ENCODE measurements at places on chromosomes 11 and 22. TPM values are rescaled to one million over a fixed set of nuclear protein-coding genes. Genes with fewer than 3 reads are reported as not detected.

GRCh38 chr11:68374531-68374930, 62.1 kb downstream of the LRP5 start:
- ATAC-seq, result peak; percentile 5

- no peak for ATAC-seq
Observed at GRCh38 chr11:810040-810567, 337 bp downstream of the RPLP2 start.

DNA sequence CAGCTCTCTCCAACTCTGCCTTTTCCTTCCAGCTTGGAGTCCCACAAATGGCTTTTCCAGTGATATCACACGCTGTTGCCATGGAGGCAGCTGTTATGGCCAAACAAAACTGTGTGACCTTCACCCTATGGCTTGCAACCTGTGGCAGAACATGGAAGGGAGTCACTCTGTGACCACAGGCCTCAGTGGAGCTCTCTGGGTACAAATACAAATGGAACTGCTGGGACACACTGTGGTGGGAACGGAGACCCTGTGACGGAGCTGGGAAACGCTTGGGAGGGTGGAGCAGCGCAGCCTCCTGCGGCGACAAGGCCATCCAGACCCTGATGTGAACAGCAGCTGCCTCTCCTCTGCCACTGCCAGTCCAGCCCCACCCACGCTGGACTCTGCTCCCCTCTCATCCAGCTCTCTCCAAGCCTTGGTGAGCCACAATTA, 162.5 kb downstream of the ETS1 start:
- ATAC-seq, result no peak

DNA sequence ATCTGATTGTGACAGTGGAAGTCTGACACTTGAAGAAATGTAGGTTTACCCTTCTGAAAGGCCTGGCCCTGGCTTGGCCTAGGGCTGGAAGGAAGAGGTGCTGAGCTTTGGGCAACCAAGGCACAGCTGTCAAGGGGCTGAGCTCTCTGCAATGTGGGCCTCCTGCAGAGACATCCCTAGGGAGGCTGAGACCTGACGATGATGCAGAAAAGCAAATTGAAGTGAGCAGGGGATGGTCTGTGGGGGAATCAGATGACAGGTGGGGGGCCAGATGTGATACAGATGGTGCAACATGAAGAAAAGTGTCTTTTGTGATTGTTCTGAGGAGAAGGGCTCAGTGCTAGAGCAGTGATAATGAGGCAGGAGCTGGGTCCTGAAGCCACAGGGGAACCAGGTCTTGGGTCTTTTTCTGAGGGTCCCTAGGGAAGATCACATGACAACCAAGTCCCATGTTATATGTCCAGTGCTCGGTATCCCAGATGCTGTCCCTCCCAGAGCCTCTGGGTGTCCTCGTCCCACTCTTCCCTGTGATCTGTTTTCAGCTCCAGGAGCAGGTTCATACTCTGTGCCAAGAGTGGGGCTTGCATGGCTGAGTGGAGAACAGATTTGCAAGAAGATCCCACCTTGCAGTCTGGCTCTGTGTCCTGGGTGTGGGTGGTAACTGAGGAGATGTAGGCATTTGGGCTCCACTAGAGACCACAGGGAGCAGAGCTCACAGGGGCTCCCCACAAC, 79.9 kb upstream of the VPREB1 start:
- ATAC-seq, result no peak

The TRIM66 gene
- total RNA-seq, result 3.5 TPM

- no peak for ATAC-seq
Observed at GRCh38 chr11:123760894-123761293, 6.6 kb upstream of the OR6X1 start.

The MYEOV gene
- total RNA-seq, result 3.7 TPM

DNA sequence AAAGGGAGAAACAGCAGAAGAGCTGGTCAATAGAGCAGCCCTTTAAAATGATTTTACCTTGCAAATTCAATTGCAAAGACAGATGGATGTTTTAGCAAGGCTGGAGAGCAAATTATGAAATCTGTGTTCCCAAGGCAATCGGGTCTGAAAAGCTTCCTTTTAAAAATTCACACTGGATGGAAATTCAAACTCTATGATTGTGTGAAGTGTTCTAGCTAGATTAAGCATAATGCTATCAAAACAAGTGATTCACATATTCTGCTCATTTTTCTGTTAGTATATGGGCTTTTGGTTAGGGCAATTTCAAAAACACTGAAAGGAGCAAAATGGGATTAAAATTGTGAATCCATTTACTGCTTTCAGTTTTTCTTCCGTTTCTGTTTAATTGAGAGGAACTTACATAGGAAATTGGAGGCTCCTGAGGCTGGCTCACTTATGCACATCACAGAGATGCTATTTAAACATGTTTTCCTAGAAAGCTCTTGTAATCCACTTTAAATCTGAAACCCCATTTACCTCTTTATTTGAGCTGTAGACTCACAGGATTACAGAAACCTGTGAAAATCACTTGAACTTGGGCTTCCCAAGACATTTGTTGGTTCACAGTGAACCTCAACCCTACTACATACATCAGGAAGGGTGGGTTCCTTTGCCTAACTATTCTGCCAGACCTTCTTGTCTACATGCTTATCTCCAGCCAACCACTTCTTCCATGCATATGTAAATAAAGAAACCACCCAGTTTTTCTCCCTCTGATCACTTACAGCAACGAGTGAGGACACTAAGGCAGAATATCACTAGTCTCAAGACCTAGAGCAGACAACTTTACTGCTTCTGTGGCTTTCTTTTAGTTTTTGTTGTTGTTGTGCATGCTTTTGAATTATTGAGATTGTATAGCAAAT, 201.9 kb upstream of the PITPNB start:
- no peak for ATAC-seq

The GRK3 gene
- 7.0 TPM for total RNA-seq

DNA sequence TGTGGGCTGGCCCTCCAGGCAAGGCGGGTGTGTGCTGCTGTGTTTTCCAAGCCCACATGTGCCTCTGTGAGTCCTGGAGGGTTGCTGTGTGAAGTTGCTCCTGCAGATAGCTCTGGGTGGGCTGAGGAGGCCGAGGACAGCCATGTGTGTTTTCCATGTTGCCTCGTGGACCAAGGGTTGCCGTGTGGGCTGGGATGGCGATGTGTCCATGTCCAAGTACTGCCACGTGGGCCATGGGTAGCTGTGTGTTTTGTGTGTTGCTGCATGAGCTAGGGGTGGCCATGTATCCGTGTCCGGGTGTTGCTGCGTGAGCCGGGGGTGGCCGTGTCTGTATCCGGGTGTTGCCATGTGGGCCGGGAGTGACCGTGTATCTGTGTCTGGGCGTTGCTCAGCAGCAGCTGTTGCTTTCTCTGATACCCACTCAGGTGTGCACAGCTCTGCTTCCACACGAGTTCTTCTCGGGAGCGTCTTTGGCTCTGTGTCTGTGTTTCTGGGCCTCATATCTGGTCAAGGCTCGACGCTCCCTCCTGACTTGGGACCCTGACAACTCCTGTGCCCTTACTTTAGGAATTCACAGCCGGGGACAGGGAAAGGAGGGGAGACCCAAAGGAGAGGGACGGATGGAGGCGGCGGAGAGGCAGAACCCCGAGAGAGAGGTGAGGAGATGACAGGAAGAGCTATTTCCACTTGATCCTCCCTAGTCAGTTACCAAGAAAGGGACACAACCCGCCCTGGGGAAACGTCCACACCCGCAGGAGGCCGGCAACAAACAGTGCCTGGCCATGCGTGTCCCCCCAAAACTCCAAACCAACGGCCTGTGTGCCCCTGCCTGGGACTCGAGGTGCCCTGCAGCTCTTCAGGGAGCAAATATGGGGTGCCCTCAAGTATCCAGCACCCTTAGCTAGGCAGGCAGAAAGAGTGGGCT, 83.1 kb downstream of the PHF21B start:
- ATAC-seq, result no peak

- no peak for ATAC-seq
Observed at GRCh38 chr11:44928816-44929215, 21.9 kb downstream of the TP53I11 start.

DNA sequence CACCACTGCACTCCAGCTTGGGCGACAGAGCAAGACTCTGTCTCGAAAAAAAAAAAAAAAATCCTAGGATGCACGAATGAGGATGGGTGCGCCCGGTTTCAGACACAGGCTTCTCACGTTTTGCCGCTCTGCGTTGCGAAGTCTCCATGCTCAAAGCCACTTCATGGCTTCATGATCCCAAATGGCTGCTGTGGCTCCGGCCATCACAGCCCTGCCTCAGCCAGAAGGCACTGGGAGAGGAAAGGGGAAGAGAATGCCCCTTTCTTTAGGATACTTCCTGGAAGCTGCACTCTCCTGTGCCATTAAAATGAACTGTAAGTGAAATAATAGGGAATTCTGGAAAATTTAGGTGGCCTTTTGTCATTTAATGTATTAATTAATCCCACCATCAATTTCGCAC, 116.4 kb upstream of the ANO1 start:
- no peak for ATAC-seq

DNA sequence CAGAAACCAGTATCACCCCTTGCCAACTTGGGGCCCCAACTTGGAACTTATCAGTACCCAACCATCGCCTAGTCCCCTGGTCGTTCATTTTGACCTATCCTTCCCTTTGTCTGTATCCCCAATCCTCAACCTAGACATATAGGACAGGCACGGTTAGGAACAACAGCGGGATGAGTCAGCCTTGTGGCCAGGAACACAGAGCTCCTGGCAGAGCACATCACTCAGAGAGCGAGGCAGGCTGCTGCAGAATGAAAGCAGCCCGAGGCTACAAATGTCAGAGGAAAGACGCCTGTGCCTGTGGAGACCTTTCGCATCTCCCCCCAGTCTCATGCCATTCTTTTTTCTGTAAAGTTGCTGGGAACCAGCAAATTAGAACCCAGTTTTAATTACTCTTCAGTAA, 14.6 kb downstream of the DKK3 start:
- ATAC-seq, result peak; percentile 71

DNA sequence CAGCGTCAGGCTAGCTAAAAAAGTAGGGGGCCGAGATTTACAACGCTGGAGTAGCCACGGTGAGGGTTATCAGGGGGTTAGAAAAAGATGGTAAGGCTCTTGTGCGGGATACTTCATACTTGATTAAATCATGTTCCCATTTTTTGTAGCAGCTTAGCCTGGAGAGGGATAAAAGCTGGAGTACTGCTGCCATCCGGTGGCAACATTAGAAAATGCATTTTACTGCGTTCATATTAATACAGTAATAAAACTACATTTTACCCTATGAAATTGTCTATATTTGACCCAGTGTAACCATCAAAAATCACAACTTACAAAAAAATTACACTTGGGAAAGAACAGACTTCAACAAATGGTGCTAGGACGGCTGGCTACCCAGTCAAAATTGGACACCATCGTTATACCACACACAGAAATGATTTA, 17.3 kb downstream of the RPUSD4 start:
- ATAC-seq, result peak; percentile 88

The RBMXL2 gene
- not detected for total RNA-seq
